ENCODE measurements at places on chromosomes 4 and X.

- no peak for DNase-seq
Observed at GRCh38 chr4:2067446-2068197, 8.5 kb downstream of the NAT8L start.

GRCh38 chrX:19195243-19195610, 73.0 kb upstream of the ADGRG2 start:
- no peak for DNase-seq

DNA sequence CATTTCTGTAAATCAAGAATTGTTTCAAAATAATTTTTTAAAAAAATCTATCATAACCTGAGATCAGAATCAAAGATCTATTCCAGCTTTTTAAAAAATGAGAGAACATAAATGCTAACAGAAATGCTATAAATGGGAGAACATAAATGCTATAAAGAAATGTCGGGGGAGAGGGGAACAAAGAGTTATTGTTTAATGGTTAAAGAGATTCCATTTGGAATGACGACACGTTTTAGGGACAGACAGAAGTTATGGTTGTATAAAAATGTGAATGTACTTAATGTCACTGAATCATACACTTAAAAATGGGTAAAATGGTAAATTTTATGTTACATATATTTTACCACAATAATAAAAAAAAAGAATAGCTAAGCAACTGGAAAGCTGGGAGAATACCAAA, 127.1 kb downstream of the ATRX start:
- DNase-seq, result no peak

DNA sequence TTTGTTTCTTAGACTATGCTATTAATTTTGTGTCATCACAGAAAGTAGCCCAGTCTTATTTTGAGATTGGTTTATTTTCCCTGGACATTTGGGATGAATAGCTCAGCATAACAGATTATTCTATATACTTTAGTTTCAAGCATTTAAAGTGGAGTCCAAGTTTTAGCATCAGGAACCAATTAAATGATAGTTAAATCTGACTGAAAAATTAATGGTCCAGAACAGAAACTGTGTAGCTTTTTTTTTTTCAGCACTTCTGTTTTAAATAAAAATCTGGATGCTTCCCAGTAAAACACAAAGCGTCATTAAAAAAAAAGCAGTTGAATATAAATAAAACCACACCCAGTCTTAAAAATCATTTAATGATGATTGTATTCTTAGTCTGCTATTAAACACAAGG, 59.4 kb upstream of the PITX2 start:
- no peak for DNase-seq

DNA sequence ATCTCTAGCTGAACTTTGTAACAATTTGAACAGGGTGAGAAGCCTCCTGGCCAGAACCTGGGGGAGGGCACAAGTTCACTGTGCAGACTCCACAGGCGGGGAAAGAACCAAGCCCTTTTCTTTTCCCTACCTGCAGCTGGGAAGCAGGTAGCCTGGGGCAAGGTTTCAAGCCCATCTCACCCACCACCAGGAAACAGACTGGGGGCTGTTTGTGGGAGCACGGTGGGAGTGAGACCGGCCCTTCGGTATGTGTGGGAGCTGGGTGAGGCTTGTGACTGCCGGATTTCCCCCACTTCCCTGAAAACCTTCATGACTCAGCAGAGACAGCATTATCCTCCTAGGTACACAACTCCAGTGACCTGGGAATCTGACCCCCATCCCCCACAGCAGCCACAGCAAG, 211.7 kb downstream of the ZNF674 start:
- DNase-seq, result no peak

GRCh38 chr4:116949856-116950255, 135.5 kb downstream of the TRAM1L1 start:
- no peak for DNase-seq

All from cortex of kidney (tissue), 1 donor.